ENCODE measurements at places on chromosomes 5 and 9.

GRCh38 chr5:148333262-148333849 lies 2.0 kb upstream of the SPINK9 start:
- DNase-seq = no peak

DNA sequence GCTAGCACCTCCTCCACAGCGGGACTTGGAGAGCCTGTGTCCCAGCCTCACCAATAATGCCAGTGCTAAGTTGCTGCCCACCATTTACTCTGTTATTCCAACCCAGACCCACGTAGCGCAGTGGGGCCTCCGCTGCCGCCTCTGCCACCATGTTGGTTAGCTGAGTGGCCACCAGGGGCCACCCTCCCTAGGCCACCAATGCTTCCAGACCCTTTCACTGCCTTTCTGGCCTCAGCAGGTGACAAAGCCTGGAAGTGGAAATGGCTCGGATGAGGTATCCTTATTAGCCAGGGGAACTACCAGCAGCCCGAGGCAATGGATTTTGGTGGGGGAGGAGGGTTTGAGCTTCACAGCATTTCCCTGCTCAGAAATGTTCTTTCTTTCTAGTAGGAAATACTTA lies 110.1 kb downstream of the OSTF1 start:
- no peak for DNase-seq

DNA sequence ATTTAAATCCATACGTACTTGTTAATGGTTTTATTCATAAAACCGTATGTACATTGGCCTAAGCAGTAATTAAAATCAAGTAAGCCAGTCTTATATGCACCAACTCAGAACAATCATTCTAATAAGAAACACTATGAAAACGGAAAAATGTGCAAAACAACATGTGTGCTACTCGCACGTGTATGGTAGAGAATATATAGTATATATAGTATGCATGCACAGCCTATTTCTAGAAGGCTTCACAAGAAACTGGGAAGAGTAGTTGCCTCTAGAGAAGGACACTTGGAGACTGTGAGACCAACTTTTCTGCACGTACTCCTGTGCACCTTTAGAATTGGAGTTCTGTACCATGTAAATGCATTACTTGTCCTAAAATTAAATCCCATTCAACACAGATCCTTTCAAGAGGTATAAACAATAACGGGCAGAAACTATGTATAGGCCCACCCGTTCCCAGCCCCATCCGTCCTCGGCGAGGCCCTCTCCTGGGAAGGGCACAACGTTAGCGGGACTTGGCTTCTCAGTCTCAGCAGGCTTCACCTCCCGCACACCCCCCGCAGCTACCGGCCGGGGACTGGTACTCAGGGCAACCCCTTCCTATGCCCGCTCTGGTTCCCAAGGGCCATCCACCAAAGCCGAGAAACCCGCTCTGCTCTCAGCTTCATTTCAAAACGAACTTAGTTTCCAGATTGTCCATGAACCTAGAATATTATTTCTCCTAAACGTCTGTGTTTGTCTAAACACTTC lies 2.0 kb downstream of the CDC14B start:
- no peak for DNase-seq

GRCh38 chr5:23507278-23507685 lies at the start of gene PRDM9:
Gene PRDM9, plus strand, starts transcription at chr5:23507609. Its CDS starts 1,425 bp downstream, at chr5:23509034.
- no peak for DNase-seq

GRCh38 chr9:30575218-30575617 lies 1809.2 kb upstream of the ACO1 start:
- no peak for DNase-seq

- DNase-seq = no peak
These were observed 31.6 kb upstream of the UBAC1 start for GRCh38 chr9:135992486-135993408.

GRCh38 chr9:16075696-16076095 lies 522.9 kb downstream of the CCDC171 start:
- no peak for DNase-seq

DNA sequence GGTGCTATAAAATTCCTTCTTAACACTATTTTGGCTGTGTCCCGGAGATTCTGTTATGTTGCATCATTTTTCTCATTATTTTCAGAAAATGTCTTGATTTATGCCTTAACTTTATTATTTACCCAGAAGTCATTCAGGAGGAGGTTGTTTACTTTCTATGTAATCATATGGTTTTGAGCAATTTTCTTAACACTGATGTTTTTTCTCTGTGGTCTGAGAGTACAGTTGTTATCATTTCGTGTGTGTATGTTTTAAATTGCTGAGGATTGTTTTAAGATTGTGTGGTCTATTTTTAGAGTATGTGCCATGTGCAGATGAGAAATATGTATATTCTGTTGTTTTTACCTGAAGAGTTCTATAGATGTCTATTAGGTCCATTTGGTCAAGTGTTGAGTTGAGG lies 498.1 kb upstream of the ZNF608 start:
- DNase-seq = no peak

DNA sequence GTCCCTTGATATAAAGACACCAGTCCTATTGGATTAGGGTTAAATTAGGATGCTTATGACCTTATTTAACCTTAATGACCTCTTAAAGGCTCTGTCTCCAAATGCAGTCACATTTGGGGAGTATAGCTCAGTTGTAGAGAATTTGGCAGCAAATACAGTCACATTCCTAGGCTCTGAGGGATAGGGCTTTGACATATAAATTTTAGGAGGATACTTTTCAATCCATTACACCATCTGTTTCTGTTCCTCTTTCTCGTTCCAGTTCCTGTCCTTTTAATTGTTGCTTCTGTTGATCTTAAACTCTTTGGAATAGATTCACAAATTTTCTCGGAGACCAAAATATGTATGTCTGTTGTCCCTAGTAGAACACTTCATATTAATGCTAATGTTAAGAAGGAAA lies 390.0 kb upstream of the PCSK5 start:
- no peak for DNase-seq

DNA sequence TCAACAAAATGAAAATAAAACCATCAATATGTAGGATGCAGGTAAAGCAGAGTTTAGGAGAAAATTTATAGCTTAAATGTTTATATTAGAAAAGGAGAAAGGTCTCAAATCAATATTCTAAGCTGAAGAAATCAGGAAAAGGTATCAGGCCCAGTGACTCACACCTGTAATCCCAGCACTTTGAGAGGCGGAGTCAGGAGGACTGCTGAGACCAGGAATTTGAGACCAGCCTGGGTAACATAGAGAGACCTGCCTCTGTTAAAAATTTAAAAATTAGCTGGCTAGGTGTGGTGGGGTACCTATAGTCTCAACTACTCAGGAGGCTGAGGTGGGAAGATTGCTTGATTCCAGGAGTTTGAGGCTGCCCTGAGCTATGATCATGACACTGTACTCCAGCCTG lies 32.2 kb downstream of the CCDC69 start:
- DNase-seq = no peak

DNA sequence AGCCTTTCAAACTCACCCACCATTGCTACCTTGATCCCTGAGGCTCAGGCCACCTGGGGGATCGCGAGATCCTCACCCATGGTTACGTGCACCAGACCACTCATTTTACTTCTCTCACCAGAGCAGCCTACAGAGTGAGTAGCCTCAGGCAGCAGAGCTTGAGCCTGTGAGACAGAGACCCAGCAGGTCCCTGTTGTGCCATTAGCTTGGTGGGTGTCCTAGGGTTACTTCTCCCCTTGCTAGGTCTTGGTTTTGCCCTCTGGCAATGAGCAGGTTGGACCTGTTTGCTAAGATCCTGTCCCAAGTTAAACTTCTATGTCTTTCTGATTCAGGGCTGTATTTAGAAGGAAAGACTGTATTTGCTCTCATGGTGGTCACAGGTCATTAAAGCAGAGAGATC lies 21.8 kb downstream of the WHRN start:
- no peak for DNase-seq

- no peak for DNase-seq
These were observed 1426.5 kb upstream of the C9orf72 start for GRCh38 chr9:28999806-29000205.

DNA sequence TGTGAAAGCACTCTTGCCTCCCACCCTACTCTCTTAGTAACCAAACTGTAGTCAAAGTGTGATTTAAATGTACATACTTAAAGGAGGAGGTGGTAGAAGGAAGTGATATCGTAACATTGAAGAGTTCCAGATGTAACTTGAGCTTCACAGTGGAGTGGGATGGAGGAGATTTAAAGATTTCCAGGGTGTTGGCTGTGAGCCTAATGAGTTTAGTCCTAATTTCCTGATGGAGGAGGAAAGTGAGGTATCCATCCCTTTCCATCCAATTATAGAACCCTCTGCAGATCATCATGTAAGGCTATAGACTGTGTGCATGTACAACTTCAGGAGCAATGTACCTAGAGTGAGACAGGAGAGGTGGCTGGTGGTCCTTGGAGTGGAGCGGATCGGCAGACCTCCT lies 1163.9 kb upstream of the SEMA6A start:
- DNase-seq = no peak

GRCh38 chr5:107501965-107502675 lies 168.6 kb downstream of the EFNA5 start:
- DNase-seq = no peak

- no peak for DNase-seq
These were observed 351 bp upstream of the MSX2 start for GRCh38 chr5:174723979-174724483.

DNA sequence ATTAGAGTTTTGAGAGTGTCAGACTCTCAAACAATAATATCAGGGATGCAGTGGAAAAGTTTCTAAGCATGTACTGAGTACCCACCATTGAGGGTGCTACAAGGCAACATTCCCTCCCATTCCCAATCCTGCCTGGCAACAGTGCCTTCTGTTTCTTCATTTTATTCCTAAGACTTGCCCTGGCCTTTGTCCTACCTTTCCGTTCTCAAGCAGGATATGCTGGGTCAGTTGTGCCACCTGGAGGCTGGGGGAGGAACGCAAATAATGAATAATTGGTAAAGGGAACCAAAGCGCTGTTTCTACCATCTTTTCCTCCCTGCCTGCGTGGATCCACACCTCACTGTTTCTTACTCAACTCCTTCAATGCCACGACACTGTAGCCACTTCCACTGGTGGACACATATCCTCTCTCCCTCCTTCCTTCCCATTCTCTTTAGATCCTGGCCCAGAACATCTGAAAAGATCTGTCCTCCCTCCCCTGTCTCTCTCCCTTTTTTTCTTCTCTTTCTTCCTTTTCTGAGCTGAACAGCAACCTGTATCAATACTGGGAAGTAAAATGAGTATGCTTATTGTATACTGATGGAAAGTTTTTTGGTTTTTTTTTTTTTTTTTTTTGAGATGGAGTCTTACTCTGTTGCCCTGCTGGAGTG lies 149.5 kb downstream of the C9orf152 start:
- no peak for DNase-seq

DNA sequence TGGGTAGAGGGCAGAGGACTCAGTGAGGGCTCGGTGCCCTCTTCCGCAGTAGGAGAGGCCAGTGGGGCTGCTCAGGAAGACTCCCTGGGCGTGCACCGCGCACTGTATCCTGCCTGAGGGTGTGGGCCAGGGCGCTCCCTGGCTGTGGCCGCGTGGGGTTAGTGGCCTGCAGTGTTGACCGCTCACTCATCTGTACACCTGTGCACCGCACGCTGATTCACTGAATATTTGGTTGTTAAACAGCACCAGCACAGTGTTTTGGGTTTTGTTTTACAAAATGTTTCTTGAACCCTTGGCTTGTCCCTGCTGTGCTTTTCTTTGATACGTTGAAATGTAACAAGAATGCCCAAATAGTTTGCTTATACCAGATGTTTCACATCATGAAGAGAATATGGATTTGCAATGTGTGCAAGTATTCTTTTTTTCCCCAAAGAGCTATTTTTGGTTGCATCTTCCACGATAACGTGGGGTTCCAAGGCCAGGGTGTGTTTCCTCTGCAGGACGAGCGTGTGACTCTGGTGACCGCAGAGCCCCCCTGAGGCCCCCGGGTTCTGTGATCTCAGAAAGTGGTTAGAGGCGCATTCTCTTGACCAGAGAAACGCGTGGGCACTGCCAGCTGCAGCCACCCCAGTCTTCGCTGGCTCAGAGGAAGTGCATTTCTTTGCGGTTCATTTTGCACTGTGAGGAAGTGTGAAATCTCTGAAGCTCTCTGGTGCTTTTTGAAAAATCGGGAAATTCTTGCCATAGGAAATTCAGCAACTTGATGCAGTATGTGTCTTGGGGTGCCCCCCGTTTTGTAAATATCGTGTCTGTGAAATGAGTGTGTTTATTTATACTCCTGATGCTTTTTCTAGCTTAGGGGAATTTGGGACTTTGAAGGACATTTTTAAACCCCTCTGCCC lies 46.9 kb downstream of the AHRR start:
- DNase-seq = no peak

GRCh38 chr5:146002491-146002890 lies 66.1 kb downstream of the SH3RF2 start:
- no peak for DNase-seq

DNA sequence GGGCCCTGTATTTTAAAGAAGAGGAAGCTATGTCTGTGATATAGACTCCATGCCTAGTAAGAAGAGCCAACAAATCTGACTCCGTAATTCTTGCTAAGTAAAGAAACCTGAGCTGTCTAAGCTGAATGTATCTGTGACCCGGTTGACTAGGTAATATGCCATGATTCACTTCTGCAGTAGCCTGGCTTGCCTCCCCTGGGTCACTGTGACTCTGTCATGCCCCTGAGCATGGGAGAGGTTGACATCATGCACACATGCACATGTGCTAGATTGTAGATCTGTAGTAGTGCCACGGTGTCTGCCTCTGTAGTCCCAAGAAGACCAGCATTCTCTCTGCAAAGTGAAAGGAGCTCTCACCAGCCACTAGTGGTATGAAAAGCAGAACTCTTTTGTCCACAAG lies 9.1 kb downstream of the SLC22A5 start:
- DNase-seq = no peak

- no peak for DNase-seq
These were observed 17.8 kb downstream of the SH3TC2 start for GRCh38 chr5:149045089-149045460.

DNA sequence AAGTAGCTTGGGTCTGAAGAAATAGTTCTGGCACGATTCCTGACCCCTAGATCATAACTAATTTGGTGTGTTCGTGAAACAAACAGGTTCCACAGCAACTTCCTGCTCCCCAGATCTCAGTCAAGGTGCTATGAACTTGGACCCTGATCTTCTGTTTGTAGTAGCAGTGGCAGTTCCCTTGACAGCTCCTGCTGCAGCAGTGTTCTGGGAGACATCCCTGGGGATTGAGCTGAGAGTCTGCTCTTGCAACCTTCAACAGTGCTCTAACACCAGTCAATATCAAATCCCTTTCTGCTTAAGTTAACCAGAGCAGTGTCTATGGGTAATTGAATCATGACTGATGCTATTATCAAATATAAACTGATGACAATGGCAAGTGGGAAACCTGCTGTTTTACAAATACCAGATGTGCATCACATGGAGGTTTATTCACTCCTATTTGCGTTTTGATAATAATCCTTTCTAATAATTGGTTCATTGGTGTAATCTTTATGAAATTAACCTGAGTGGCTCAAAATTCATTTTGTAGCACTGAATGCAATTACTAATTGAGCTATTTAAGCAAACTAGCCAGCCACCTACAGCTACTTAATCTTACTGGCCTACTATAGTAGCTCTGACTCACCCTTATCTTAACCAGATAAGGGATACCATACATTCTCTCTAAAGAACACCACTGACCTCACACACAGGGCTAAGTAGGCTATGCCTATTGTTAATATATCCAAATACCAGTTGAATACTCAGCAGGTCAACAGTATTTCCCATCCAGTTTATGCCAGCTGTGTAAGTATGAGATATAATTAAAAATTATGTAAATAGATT lies 21.9 kb downstream of the KDM4C start:
- no peak for DNase-seq

- DNase-seq = no peak
These were observed 216.2 kb downstream of the PIK3R1 start for GRCh38 chr5:68431601-68432337.

- no peak for DNase-seq
These were observed 69.6 kb upstream of the PRRC1 start for GRCh38 chr5:127447827-127448226.

GRCh38 chr5:62486672-62487071 lies 74.1 kb downstream of the IPO11 start:
- DNase-seq = no peak

GRCh38 chr5:120405923-120406322 lies 58.2 kb upstream of the PRR16 start:
- no peak for DNase-seq

Measured in stimulated activated CD8-positive, alpha-beta memory T cell treated with anti-CD3 and anti-CD28 coated beads, Interleukin-15, amount 100 ng/mL, for 48 hours (primary cell).